ENCODE measurements at places on chromosomes 5 and 9.

- DNase-seq: no peak
These were observed 181.3 kb upstream of the ZNF608 start for GRCh38 chr5:124927735-124928134.

- no peak for DNase-seq
These were observed 4.9 kb upstream of the SCGB3A1 start for GRCh38 chr5:180596115-180596667.

- no peak for DNase-seq
These were observed 92.8 kb upstream of the ACOT12 start for GRCh38 chr5:81486711-81487110.

GRCh38 chr5:81717860-81718259 is 33.0 kb downstream of the SSBP2 start:
- no peak for DNase-seq

GRCh38 chr9:120891884-120892747 is 15.1 kb upstream of the PHF19 start:
- DNase-seq: no peak

GRCh38 chr5:116859666-116860320 is 285.2 kb upstream of the SEMA6A start:
- DNase-seq: no peak

DNA sequence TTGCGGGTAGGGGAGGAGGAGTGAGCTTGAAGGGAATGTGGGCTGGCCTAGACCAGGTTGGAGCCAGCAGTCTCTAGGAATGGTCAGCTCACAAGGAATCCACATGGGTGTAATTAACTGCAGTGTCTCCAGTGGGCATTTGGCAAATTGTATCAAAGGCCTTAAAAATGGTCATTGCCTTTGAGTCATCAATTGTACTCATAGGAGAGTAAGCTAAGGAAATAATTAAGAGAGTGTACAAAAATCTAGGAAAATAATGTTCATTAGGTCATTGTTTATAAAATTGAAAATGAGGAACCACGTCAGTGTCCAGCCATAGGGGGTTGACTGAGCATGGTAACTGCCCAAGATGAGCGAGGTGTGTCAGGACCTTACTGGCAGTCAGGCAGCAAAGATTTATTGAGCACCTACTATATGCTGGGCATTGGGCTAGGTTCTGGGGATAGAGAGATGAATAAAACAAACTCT is 29.8 kb upstream of the RPL26L1 start:
- DNase-seq: no peak

GRCh38 chr9:114088571-114089170 is 10.4 kb downstream of the KIF12 start:
- no peak for DNase-seq

GRCh38 chr9:93308158-93308602 is 124.2 kb downstream of the WNK2 start:
- DNase-seq: no peak

GRCh38 chr5:146051678-146052077 is 53.7 kb downstream of the PLAC8L1 start:
- DNase-seq: no peak

DNA sequence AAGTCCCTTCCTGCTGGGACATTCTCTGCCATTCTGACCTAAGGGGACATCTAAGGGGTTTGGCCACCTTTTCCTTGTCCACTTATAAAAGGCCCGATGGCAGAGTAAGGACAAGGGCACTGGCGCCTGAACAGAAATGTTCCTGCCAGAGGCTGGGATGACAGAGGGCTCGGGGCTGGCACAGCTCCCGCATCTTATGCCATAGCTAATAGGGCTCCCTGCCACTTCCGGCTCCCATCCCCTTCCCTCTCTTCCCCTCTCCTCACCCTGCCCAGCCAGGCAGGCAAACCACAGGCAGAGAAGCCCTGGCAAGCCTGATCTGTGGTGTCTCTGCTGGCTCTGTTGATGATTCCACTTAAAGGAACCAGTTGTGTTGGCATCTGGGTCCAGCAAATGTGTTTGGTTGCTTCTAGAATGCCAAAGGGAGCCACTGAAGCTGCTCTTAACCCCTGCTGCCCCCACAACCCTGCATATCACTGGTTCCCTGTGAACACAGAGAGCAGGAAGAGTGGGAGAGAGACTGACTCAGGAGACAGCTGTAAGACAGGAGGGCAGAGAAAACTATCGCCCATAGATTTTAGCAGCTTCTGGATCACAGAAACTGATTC is 18.4 kb upstream of the ADRA1B start:
- no peak for DNase-seq

- DNase-seq: no peak
These were observed 32.0 kb upstream of the TMED7 start for GRCh38 chr5:115657881-115658233.

DNA sequence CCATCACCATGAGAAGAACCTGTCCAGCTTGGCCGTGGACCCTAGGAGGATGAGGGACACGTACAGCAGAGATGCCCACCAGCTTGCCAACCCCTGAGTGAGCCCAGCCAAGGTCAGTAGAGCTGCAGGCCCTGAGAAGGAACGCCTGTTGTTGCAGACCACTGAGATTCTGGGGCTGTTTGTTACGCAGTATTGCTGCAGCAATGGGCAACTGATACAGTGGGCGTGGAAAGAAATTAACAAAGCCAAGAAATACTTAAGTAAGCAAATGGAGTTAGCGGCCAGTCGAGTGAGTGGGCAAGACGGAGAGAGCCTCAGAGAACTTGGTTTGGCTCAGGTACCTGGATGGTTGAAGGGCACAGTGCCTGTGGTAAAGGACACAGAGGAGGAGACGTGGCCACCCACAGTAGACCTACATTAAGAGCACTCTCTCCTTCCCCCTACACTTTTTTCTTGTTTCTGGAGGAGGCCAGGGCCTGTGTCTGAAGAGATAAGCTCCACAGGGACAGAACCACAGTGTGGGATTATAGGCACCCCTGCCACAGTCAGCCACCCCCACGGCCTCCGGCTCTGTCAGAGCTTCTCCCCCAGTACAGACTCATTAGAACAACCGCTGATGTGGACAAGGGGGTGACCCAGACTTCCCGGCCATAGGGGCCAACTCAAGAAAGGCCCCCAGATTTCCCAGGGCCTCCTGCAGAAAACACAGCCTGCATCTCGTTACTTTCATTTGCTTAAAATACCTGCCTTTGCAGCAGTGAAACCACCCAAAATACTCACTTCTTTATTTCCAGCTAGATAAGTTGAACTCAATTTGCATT is 40.1 kb upstream of the GRHPR start:
- no peak for DNase-seq

DNA sequence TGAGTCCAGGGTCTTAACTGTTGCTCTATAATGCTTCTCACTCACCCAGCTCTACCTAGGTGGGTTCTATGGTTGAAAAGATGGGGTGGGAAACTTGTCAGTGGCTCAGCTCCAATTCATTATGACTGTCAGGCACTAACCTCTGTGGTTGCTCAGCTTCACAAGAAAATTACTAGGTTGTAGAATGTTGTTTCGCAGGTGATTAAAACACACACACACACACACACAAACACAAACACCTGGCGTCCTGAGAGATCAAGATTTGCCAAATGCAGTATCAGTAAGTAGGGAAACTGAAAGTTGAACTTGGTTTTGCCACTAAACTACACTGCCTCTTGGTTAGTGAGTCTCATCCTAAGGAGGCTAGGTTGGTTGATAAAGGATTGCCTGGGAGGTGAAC is 2.8 kb downstream of the MCCC2 start:
- no peak for DNase-seq

DNA sequence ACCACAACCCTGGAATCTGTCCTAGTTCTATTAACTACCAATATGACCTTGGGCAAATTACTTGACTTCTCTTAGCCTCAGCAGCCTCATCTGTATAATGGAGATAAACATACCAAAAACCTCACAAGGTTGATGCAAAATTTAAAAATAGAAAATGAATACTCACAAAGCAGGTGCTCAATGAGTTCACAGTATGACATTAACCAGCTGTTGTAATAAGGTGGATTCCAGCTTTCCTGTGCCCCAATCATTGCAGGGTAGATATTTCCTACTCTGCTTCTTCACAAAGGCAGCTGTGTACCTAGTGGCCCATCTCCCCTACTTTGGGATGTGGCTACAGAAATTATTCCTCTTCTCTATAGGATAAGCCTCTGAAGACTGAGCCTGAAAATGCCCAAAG is 8.8 kb downstream of the HTR4 start:
- DNase-seq: no peak

DNA sequence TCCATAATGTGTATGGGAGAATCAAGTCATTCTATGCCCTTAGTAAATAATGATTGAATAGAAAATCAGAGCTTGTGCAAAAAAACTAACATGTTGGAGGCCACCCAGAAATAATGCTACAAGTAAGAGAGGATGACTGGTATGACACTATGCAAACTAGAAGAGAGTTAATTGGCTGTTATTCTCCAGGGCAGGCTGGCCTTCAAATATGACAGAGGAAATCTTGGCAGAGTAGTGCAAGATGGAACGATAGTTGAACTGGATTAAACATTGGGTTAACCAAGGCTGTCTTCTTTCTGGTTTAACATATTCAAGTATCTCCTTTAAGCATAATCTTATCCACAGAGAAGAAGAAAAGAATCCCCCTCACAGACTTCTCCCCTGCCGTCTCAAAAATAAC is 196.1 kb downstream of the MPDZ start:
- DNase-seq: no peak

GRCh38 chr5:91177639-91178038 is 205.5 kb downstream of the ARRDC3 start:
- DNase-seq: no peak

DNA sequence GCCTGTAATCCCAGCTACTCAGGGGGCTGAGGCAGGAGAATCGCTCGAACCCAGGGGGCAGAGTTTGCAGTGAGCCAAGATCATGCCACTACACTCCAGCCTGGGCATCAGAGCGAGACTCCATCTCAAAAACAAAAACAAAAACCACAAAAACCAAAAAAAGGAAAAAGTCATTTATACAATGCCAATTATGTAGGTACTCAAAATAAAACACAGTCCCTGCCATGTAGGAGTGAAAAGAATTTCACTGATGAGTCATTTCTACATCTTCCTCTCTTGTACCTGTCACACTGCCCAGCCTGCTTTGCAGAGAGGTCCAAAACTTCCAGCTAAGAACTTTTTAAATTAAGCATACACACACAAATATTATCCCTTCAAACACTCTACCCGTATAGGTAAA is 215.8 kb downstream of the EPB41L4A start:
- DNase-seq: no peak

- DNase-seq: no peak
These were observed 53.0 kb downstream of the NIM1K start for GRCh38 chr5:43244823-43245565.

GRCh38 chr5:169716287-169716686 is 79.2 kb downstream of the DOCK2 start:
- DNase-seq: no peak

- DNase-seq: peak; percentile 1
These were observed 48.7 kb upstream of the C5orf58 start for GRCh38 chr5:170183816-170184687.

GRCh38 chr5:117077142-117077541 is 502.5 kb upstream of the SEMA6A start:
- DNase-seq: no peak

- no peak for DNase-seq
These were observed 234.4 kb upstream of the MPDZ start for GRCh38 chr9:13513716-13514444.

GRCh38 chr9:117344892-117345660 is 69.8 kb downstream of the ASTN2 start:
- DNase-seq: no peak

- no peak for DNase-seq
These were observed 40.9 kb upstream of the BNIP1 start for GRCh38 chr5:173103411-173103810.

- no peak for DNase-seq
These were observed 61.8 kb downstream of the C9 start for GRCh38 chr5:39302472-39302871.

- no peak for DNase-seq
These were observed 108.8 kb downstream of the NIPBL start for GRCh38 chr5:36985387-36985786.

DNA sequence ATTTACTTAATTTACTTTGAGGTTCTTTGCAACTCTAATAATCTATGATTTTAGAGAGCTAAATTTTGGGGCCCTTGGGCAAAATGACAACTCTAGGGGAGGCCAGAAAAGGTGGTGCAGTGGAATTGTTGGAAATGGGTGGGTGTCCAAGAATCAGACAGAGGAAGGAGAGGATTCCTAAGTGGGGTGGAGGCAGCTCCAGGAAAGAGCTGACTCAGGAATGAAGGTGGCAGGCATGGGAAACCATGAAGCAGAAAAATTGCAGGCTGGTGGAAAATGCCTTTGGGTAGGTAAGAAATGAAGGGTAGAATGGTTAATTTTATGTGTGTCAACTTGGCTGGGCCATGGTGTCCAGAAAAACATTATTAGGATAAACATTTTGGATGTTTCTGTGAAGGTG is 248.5 kb upstream of the TUT7 start:
- no peak for DNase-seq

GRCh38 chr9:20597862-20598261 is 24.4 kb downstream of the MLLT3 start:
- DNase-seq: no peak

GRCh38 chr5:168408561-168409305 is 77.5 kb upstream of the RARS1 start:
- no peak for DNase-seq

GRCh38 chr5:171310212-171310818 is 1.3 kb downstream of the TLX3 start:
- DNase-seq: no peak

DNA sequence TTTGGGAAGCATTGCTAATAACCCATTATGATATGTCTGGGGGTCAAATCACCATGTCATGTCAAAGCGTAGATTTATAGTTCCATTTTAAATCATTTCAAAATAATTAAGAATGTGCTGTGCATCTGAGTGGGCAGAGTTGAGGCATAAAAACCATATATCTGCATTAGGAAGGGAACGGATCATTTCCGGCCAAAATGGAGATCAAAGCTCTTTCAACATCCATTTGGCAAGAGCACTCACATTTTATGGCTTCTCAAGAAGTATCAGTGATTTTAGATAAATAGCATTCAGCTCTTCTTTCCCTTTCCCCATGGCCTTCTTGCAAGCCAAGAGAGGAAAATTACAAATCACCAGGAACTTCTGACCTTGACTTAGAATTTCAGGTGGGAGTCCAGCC is 89.9 kb downstream of the HSPA4 start:
- DNase-seq: no peak

- no peak for DNase-seq
These were observed 9.0 kb upstream of the SPINK4 start for GRCh38 chr9:33230756-33231622.

DNA sequence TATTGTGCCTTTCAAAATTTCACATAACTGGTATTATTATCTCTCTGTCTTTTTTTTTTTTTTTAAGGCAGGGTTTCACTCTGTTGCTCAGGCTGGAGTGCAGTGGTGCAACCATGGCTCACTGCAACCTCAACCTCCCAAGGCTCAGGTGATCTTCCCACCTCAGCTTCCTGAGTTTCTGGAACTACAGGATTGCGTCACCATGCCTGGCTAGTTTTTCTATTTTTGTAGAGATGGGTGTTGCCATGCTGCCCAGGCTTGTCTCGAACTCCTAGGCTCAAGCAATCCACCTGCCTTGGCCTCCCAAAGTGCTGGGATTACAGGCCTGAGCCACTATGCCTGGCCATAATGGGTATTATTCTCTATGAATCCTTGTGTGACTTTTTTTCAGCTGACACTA is 402.3 kb upstream of the SMARCA2 start:
- DNase-seq: no peak

GRCh38 chr5:138737494-138738265 is 15.5 kb upstream of the CTNNA1 start:
- DNase-seq: no peak
